ENCODE measurements at places on chromosomes 12 and 14.

DNA sequence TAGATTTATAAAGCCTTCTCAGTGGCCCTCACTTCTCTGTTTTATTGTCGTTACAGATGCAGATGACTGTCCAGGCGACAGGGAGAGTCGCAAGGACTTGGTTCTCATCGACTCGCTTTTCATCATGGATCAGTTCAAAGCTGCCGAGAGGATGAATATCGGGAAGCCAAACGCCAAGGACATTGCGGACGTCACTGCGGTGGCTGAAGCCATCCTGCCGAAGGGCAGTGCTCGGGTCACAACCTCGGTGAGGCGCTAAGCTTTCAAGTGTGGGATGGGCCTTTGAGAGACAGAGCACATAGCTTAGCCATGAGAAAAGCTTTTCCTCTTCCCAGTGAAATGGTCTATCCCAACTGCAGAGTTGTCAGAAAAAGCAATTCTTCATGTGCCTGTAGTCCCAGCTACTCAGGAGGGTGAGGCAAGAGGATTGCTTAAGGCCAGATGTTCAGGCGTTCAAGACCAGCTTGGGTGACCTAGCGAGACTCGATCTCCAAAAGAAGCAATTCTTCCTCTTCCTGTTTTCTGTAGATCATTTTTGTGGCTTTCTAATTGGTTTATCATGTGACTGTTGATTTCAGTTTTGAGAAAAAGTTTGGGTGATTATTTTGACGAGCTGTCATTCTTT, 56.4 kb downstream of the EP400 start:
- no peak for DNase-seq

DNA sequence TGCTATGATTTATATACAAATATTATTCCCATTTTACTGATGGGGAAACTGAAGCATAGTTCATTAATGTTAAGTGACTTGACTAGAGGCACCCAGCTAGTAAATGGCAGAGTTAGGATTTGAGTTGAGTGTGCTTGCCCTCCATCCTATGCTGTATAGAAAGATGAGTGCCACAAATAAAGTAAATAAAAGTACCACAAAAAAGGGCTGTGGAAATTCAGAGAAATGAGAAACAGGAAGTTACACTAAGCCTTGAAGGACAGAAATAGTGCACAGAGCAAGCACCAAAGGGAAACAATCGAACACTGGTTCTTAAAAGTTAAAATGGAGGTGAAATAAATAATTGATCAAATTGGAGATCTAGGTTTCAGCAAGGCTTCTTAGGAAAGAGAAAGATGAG, 9.2 kb upstream of the ABCD2 start:
- DNase-seq: no peak

- DNase-seq: peak; percentile 31
Observed at GRCh38 chr12:53252349-53252916, 15.7 kb upstream of the ESPL1 start.

DNA sequence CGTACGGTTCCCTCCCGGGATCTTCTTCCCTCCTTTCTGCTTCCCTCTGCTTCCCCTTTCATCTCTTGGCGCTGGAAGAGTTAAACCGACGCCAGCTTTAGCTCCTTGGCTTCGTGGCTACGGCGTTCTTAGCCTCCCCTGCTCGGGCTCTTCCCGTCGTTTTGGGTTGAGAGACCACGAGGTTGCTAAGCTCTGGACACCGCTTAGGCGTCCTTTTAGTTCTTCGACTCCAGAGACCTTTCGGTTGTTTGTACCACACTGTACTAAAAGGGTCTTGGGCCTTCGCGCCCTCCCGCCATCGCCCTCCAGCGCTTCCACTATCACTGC, 545 bp downstream of the CPSF2 start:
- peak; percentile 28 for DNase-seq

GRCh38 chr12:54439096-54439495, 20.0 kb upstream of the ITGA5 start:
- DNase-seq: no peak

DNA sequence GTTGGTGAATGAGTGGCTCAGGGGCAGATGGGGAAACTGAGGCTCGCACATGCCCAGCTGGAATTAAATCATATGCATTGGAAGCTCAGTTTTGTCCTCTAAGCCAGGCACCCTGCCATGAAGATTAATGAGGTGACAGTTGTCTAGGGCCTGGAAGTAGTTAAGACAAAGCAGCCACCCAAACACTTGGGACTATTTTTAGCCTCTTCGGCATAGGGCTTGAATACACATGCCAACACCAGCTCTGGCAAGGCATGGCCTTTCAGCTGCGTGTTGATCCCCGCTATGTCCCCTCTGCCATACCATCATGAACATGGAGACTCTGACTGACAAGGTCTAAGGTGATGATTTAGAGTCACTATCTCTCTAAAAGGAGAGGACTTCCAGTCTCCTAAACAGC, 250.2 kb downstream of the KSR2 start:
- DNase-seq: no peak

Data from RKO (cell line).